ENCODE measurements at places on chromosomes 6 and 20. TPM values are rescaled to one million over a fixed set of nuclear protein-coding genes. Genes with fewer than 3 reads are reported as not detected.

DNA sequence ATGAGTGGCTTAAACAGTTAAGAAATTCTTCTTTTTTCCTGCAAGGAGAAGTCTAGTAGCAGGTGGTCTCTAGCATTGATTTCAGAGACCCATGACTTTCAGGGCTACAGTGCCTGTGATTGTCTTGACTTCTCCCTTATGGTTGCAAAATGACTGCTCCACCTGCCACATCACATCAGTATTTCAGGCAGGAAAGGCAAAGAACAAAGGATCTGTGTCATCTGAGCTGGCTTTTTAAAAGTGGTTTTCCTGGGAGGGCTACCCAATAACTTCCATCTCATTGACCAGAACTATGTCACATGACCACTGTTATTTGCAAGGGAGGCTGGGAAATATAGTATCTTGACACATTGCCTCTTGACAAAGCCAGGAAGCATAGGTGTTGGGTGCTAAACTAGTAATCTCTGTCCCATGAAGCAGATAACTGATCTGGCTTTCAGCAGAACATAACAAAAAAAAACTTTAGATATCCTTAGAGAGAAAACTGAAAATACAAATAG lies 226.2 kb downstream of the DHX35 start:
- DNase-seq = no peak

DNA sequence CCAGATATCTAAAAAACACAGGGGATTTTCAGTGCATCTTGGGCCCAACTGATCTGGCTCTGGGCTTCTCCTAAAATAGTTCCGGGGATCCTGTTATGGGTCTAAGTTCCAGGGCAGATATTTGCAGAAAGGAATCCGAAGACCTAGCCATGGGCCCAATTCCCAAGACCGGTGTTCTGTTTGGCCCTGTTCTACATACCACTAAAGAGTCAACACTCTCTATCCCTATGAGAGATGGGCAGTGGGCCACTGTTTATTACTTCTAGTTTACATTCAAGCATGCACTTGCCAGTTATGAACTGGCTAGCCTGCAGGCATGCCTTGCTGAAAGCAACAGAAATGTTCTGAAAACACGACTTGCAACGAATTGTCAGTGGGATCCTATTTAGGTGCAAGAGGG lies 87.4 kb upstream of the PLCB4 start:
- DNase-seq = no peak

HCRTR2 gene
- not detected for total RNA-seq

PSORS1C2 gene
- total RNA-seq = not detected

DNA sequence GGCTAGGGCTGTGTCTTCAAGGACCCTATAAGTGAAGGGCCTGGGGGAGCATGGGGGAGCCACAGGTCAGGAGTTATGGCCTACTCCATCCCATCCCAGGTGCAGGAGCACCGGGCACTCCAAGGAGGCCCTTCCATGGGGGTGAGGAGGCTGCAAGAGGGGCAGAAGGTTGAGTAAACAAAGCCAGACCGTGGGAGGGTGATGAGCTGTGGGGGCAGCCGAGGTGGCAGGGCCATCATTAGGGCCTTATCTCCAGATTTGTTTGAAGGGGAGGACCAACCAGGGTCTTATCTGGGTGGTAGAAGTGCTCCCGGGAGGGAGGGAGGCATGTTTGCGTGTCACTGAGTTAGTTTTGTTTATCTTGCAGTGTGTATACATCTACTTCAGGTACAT lies 2.1 kb upstream of the FAM83C start:
- no peak for DNase-seq

ASIP gene
- total RNA-seq = not detected

HLA-DQA1 gene
- total RNA-seq = 8.7 TPM

DNA sequence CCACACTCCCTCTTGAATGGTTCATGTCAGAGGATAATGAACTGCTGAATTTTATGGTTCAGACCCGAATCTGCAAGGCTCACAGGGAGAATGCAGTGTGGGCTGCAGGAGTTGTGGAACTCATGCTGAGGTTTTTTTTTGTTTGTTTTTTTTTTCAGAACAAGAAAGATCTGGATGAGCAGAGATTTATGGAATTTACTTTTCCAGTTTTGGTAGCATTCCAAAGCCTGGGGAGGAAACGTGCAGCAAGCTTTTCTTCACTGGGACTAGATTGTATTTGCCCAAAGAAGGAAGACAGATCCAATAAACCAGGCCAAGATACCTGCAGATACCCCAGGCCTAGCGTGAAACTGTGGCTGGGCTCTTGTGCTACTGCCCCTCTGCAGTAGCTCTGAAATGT lies 223.9 kb upstream of the TAB2 start:
- DNase-seq = no peak

CAP2 gene
- 30.2 TPM for total RNA-seq

GRCh38 chr6:141634269-141634668 lies 498.5 kb upstream of the GJE1 start:
- DNase-seq = no peak

DNA sequence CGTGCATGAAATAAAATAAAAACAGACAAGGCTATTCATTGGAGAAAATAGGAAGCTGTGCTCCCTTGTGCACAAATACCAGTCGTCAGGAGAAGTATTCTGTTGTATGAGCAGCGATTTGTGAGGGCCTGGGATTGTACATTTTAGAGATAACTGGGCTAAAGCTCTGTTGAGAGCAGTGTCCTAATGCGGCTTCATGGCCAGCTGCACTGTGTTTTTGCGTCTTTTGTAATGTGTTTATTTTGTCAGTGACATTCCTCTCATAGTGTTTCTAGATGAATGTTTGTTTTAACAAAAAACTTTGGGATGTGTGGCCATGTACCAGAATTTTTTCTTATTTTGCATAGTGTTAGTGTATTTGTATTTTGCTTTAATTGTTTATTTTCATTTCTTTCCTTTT lies 14.8 kb downstream of the ERMARD start:
- no peak for DNase-seq
